ENCODE measurements at places on chromosomes 2 and 18.

GRCh38 chr18:10585260-10585659, 59.4 kb downstream of the NAPG start:
- no peak for DNase-seq

- no peak for DNase-seq
Measured at GRCh38 chr2:18771212-18771611, 181.8 kb upstream of the NT5C1B start.

DNA sequence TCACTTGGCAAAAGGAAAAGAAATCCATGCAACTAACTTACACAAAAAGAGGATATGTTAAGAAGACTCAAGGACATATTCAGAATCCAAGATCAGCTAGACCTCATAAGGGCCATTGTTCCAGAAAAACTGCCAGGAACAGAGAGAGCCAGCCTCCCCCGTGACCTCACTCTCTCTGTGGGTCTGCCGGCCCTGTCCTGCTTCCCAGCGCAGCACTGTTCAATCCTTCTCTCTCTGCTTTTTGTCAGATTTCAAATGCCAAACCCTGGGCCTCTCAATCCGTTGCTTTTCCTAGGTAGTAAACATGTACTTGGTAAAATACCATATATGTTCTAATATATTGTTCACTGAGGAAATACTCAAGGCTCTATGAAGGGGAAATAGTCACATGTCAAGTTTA, 40.0 kb upstream of the ACKR3 start:
- DNase-seq, result no peak

GRCh38 chr2:134493797-134494196, 225.0 kb downstream of the TMEM163 start:
- no peak for DNase-seq

DNA sequence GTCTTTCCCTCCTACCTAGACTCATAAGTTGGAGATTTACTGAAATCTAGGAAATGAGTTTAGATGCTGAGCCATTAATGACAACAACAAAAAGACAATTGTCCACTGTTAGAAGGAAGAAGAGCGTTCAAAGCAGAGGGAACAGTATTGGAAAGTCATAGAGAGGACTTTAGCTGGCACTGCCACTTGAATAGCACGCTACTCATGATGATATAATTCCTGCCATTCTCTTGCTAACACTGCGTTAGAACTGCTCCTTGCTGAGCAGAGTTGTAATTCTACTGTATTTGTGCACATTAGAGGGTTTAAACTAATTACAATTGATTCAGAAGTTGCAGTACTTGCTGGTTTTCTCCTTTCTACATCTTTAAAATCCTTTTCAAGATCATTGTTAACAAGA, 9.0 kb upstream of the AFTPH start:
- no peak for DNase-seq

GRCh38 chr2:141805302-141805701, 325.5 kb downstream of the LRP1B start:
- DNase-seq, result no peak

- DNase-seq, result no peak
Measured at GRCh38 chr2:99651930-99652670, 162.3 kb upstream of the REV1 start.

GRCh38 chr2:12918835-12919445, 202.2 kb downstream of the TRIB2 start:
- DNase-seq, result no peak

DNA sequence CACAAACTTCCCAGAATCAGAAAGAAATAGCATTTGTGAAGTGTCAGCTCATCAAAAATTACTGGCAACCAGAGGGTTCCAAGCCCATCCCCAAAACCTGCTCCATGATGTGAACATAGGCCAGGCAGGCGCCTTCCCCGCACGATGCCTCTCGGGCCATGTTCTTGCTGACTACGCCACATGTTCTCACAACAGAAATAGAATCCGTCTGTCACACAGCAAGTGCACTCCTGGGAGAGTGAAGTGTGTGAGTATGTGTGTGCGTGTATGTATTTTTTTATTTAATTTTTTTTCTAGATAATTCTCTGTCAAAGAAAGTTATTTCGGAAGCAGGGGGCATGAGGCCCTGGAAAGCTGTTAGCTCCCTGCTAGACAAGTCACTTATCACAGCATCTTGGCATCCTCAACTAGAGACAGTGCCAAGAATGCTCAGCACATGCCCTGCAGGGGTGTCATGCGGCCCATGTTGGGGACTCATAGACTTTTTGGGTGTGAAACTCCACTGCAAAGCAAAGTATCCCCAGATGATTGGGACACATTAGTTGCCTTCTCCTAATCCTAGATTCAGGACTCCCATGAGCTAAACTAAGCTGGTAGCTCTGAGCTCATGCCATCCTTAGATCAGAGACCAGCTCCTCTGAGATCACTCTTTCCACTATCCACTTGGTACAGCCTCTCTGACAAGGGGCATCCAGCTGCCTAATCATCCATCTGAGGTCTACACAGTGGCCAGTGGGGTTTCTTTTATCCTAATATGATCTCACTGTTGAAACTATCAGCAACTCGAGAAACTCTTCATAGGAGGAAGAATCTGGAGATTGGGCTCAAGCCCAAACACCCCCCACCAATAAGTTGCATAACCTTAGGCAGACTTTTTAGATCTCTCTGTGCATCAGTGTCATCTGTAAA, 53.2 kb upstream of the CYRIA start:
- DNase-seq, result no peak

GRCh38 chr2:122433123-122433754, 677.8 kb downstream of the TSN start:
- no peak for DNase-seq

DNA sequence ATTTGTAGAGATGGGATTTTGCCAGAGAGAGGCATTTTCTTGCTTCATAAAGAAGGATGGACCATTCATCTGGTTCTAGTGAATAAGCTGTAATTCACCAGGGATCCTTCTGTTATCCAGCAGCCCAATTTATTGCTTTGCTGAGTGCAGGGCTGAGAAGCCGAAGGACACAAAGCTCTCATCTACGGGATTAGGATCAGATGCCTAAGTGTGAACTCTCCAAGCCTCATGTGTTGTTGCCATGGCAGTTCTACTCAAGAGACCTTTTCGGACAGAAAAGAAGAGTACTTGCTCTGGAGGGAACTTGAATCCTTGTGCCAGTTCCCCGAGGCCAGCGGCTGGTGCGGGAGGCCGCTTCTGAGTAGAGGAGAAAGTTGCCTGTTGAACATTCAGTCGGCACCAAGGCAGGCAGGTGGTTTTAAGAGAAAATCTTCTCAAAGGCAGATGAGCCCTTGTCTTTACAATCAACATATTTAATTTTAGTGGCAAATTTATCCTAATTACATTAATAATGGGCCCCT, 38.4 kb upstream of the MBP start:
- no peak for DNase-seq

DNA sequence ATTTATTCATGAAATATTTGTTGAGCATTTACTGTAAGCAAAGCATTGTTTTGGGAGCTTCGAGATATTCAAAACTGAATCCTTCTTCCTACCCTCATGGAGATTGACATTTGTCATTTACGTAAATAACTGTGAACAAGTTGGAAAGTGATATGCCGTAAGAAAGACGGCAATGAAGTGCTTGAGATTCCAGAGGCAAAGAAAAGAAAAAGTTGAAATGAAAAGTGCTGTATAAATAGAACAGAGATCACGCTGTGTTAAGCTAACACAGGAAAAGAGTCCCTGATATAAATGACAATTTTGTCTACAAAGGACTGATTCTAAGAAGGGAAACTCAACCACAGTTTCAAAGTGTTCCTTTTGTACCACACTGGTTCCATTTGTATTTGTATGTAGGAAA, 1.8 kb downstream of the CHRNA1 start:
- DNase-seq, result no peak

DNA sequence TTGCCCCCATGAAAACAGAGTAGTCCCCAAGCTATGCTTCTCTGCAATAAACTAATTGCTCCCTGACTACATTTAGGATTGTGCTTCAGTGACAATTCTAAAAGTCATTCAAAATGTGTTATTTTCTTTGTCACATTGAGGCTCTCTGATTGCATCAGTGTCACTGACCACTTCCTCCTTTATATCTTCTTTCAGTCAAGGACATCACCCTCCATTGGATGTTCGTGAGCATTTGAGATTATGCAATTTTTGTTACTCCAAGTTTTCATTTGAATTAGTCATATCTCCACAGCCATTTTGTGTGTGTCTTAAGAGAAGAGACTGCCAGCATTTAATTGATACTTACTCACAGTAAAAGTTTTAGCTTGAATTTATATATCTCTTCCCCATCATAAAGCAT, 780.8 kb upstream of the GCFC2 start:
- DNase-seq, result no peak

- no peak for DNase-seq
Measured at GRCh38 chr18:37514953-37515352, 50.6 kb downstream of the CELF4 start.

GRCh38 chr2:216029416-216030129, 16.2 kb upstream of the MREG start:
- no peak for DNase-seq

GRCh38 chr2:209970271-209970670, 32.2 kb upstream of the RPE start:
- DNase-seq, result no peak

DNA sequence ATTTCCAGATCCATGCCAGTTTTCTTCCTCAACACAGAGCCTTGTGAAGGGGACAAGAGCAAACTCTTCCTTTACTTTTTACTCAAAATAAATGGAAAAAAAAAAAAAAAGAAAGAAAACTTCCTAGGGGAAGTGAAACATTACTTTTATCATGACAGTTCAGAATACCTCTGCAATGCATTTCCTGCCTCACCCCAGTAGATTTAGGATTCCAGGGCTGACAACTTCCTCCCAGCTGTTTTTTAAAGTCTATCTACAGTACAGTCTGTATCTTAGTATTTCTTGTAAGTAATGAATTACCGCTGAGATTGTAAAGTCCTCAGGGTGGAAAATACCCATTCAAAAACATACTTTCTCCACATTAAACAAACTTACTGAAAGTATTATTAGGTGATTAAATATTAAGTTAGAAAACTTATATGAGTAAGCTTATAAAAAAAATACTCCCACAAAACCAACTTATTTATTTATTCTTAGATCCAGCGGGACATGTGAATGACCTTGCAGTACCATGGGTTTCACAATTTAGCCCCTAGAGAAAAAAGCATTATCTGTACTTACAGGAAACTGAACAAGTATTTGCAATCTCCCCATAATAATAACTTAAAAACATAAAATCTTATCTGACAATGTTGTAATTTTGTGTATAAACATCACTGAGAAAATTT, 117.7 kb downstream of the RBMS1 start:
- no peak for DNase-seq

GRCh38 chr2:32358111-32358482, 1.3 kb downstream of the BIRC6 start:
- DNase-seq, result no peak

- no peak for DNase-seq
Measured at GRCh38 chr2:3236300-3237045, 141.1 kb downstream of the EIPR1 start.

DNA sequence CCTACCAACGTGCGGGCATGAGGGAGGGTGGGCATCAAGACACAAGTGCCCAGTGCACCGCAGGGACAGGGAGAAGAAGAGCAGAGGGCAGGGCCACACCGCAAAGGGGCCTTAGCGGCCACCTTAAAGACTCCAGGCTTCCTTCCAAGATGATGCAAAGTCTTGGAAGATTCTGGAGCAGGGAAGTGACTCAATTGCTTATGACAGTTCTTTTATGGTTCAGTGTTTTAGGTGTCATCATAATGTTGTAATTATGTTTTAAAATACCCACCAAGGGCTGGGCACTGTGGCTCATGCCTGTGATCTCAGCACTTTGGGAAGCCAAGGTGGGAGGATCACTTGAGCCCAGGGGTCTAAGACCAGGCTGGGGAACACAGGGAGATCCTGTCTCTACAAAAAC, 44.5 kb upstream of the SEMA4C start:
- no peak for DNase-seq

- no peak for DNase-seq
Measured at GRCh38 chr2:215728504-215729065, 284.8 kb downstream of the MREG start.

DNA sequence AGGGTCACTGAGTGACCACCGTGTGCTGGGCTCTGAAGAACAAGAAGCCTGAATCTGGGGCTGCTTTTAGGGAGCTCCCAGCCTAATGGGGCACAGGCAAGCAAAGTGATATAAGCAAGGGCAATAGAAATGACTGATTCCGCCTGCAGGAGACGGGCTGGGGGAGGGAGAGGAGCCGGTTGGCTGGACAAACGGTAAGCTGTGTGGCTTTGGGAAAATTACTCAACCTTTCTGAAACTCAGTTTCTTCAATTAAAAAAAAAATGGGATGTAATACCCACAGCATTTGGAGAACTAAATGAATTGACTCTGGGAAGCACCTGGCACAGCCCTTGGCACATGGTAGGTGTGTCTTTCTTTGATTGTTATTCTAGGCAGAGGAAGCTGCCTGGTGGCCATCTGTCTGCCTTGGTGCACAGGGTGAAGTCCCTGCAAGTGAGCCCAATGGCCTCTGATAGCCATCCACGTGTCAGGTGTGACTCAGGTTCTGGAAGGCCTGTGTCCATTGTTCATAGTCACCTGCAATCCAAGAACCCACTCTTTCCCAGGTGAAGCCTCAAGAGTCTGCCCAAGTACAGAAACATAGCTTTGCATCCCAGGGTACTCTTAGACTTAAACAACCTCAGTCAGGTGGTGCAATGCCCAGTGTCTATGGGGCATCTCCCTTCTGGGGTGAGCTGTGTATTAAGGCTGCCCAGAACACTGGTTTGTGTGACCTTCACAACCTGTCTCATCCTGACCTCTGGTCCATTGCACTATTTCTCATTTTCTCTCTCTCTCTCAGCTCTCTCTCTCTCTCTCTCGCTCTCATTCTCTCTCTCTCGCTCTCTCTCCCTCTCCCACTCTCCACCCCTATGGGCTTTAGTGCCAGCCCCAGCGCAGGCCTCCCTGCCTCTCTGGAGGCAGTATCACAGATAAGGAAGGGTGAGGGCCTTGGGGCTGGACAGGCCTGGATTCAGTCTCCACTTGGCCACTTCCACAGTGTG, 30.0 kb upstream of the NTSR2 start:
- DNase-seq, result no peak

GRCh38 chr2:226338825-226339224, 460.8 kb downstream of the IRS1 start:
- DNase-seq, result no peak

GRCh38 chr18:2336690-2337392, 234.5 kb downstream of the METTL4 start:
- DNase-seq, result no peak

DNA sequence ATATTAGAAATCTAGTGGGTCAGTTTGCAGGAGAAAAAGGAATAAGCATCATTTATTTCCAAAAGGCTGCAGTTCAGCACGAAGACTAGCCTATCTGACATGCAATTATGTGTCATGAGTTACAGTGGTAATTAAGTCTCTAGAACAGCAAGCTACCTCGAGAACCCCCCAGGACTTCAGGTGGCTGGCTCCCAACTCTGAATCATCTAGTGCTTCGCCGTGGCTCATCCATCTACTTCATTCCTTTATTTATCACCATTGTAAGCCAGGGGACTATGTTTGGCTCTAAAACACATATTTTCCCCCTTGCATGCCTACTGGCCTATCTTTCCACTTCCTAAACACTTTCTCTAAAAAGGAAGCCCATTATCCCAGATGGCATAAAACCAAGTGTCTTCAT, 121.6 kb downstream of the TXNL1 start:
- DNase-seq, result no peak

GRCh38 chr2:29923110-29923721, 1.8 kb upstream of the ALK start:
- DNase-seq, result no peak

- DNase-seq, result no peak
Measured at GRCh38 chr2:241087420-241088268, 14.4 kb downstream of the MTERF4 start.
